Activated CD4-positive, alpha-beta T cell treated with anti-CD3 and anti-CD28 coated beads for 24 hours (primary cell): ENCODE measurements at places on chromosomes 3 and 15.
A peak's percentile ranks its signal among the peaks of the same experiment; 100 is the strongest.

DNA sequence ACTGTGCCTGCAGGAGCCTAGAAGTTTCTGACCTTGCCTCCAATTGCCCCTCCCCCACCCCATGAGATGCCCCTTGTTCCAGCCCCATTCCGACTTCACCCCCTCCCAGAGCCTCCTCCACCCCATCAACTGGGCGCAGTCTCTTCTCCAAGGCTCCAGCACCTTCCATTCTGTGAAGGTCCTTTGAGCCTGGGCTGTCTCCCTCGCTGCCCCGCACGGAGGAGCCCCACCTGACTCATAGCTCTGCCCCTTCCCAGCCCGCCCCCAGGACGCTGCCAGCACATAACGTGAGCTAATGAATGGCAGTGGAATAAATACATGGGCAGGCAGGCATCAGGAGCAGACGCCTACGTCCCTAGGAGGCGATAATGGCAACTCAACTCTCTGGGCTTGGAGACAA is 113.1 kb downstream of the NUP210 start:
- no peak for DNase-seq

DNA sequence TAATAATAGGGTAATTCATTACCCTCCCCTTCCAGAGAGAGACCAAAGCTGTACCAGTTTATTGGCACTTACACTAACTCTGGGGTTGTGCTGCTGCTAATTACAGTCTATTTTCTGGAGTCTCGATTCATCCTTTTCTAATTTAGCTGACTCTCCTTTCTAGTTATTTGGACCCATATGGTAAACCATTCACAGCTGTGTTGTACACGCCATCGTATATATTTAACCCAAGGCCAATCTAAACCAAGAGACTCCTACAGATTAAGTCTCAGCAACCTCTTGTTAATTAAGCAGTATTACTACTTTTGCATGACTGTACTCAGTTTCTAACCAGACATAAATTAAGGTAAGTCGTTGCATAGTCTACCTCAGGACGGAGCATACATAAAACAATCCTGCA is 22.5 kb downstream of the ANXA2 start:
- DNase-seq = no peak

GRCh38 chr15:58469432-58470353 is 37.9 kb downstream of the LIPC start:
- DNase-seq = no peak

GRCh38 chr3:4849136-4849535 is 130.1 kb upstream of the BHLHE40 start:
- no peak for DNase-seq

- no peak for DNase-seq
Observed at GRCh38 chr3:166783206-166783605, 596.9 kb downstream of the ZBBX start.

DNA sequence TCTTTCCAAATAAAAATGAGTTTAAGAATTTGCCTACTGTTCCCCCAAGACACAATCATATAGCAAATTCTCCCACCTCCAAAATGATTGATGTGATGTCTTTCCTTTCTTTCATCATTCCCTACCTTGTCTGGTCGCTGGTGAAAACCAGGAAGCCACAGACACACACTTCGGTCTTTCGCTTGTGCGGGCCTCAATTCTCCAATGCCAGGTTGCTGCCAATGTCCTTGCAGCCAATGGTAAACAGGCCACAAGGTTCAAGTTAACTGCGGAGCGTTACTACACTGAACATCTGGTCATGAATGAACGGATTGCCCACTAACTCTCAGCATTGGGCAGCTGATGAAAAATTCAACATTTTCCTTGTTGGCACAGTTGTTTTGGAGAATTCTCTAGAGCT is 192.2 kb downstream of the FOXP1 start:
- no peak for DNase-seq

DNA sequence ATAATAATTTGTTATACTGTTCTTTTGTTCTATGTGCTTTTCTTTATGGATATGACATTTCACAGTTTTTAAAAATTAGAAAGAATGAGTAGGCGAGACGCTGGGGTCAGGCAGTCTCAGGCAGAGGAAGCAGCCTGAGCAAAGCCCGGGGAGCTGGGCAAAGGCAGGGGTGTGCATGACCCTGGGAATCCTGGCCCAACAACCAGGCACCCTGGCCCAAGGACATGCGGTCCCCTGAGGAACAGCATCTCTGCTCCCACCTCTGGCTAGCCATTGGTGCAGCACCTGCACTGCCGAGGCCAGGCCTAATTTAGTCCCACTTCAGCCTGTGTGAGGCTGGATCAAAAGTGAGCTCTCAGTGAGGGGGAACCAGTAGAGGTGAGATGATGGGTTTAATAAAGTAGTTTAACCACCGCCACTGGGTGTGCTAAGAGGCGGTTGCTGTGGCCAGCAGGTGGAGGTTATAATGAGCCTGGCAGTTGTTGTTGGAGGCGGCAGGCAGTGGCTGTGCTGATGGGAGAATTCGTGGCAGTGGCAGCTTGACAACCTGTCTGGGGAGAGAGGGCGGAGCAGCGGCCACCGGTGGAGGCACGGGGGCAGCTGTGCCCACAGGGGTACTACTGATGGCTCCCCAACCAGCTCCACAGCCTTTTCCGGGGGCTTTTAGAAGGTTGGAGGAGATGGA is 41.5 kb downstream of the PRKCD start:
- DNase-seq = no peak

GRCh38 chr3:15512166-15512565 is 9.3 kb downstream of the COLQ start:
- DNase-seq = no peak

DNA sequence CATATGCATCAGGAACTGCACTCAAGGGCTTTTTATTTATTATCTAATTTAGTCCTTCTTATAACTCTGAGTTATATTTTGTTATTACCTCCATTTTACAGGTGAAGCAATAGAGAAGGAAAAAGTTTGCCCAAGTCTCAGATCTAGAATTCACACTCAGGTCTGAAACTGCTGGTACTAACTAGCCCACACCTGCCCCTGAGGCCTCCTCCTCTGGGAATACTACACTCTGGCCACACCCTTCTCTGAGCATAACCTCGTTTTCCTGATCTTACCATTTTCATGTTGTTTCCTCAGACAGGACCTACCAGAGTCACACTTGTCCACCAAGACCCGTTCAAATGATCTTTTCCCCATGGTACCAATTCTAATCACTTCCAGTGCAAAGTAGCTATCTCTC is 94.1 kb upstream of the CHRM5 start:
- DNase-seq = no peak

- DNase-seq = no peak
Observed at GRCh38 chr3:65048151-65048550, 360.4 kb upstream of the ADAMTS9 start.

- no peak for DNase-seq
Observed at GRCh38 chr3:18188491-18188890, 236.6 kb downstream of the SATB1 start.

GRCh38 chr3:88248658-88249057 is 98.9 kb downstream of the C3orf38 start:
- DNase-seq = no peak

DNA sequence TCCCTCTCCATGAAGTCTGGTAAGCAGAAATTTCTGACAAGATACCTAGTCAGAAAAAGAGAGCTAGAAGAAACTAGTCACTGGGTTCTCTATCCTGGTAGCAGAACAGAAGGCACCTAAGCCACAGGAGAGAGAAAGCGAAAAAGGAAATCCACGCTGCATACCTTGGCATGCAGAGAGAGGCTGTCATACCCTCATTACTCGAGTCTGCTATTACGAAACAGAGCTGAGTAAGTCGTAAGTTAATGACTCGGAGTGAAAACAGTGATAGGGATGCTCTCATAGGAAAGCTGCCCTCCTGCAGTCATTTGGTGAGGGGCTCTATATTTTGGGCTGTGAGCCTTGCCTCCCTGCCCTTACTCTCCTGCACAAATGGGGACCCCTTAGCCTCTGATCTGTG is 16.2 kb downstream of the CLRN1 start:
- no peak for DNase-seq

GRCh38 chr15:63559753-63560152 is 37.4 kb upstream of the FBXL22 start:
- no peak for DNase-seq

DNA sequence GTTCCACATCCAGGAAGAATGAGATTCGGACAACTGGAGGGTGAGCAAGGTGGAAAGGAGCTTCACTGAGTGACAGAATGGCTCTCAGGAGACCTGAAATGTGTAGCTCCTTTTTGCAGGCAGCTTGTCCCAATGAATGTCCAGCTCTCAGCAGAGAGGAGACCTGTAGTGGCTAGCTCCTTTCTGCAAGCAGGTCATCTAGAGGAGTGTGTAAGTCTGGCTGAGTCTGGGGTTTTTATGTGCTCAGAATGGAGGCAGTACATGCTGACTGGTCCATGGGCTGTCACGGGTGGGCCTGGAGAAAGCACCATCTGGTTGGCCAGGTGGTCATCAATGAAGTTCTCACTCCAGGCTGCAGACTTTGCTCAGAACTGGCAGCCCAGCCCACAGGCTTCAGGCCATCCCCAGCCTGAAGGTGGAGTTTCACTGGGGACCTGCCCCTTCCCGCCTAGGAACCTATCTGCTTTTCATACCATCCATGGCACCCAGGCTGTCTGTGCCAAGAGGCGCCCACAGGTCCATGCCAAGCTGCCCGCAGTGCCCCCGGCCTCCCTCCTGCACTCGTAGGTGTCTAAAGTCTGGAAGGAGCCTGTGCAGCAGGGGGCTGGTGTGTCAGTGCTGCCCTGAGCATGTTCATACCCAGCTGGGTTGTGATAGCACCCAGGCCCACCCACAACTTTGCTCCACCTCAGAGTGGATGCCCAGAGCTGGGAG is 276.6 kb downstream of the UBE2E2 start:
- DNase-seq = no peak

DNA sequence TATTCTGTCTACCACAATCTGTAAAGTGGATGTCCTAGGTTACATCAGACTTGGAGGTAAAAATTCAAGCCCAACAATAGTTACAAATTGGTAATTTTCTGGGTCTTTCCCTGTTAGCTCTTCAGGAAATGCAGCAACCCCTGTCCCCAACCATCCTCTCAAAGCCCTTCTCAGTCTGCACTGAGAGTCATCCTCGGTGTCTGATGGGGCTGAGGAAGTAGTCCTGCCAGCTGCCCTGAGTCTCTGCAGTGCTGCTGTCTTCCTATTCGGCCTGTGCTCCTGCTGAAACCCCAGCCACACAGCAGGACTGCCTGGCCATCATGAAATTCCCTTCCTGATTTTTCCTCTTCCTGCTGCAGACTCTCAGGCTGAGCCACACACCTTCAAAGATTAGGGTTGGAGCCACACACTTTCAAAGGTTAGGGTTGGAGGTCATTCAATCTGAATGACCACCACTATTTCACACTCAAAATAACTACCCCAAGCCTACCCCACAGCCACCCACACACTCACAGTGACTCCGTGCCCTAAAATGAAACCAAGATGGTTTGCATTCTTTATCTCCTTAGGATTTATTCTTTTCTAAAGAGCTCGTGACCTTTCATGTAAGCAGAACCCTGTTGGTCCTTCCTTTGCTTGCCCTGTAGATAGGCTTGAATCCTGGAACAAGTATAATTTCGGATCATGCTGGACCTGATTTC is 17.6 kb downstream of the TRIM42 start:
- no peak for DNase-seq

DNA sequence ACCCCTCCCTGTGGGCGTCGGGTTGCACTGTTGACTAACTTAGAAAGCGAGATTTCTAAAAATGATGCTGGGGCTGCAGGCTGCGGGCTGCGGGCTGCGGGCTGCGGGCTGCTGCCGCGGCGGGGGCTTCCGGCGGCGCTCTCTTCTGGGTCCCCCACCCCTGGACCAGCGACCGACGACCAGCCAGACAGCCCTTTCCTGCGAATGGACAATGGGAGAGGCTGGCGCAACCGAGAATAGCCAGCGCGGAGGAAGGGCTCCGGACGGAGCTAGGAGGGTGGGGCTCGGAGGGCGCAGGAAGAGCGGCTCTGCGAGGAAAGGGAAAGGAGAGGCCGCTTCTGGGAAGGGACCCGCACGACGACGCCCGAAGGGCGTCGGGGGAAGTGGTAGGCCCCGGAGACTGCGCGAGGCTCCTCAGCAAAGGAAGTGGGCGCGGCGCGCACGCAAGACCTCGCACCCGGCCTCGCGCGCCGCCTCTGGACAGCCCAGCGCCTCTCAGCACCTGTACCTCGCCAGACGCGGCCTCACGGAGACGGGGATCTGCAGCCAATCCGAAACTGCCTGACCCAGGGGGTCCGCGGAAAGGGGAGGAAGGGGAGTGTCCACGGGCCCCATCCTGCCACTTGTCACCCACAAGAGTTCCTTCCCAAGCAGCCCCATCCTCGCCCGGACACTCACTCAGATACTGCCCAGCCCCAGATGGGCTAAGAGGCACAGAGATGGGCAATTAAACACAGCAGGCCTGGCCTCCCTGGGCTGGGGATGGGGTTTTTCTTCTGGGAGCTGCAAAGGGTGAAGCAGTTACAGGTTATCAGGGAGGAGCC is 70.7 kb downstream of the SLC12A8 start:
- peak; percentile 49 for DNase-seq

DNA sequence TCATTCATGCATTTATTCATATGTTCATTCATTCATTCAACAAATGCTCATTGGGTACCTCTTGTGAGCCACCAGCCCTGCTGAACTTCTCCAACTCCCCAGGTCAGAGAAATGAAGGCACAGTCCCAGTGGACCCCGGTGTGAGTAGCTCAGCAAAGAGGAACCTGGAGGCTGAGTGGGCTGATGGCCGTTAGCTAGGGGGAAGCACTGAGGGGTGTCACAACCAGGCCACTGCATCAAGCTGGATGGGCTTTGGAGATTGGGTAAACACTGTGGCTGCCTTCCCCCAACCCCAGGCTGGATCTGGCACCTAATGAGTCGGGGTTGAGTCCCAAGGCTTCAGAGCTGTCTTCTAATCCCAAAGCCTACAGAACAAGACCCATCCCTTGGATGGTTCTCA is 12.1 kb upstream of the ALAS1 start:
- no peak for DNase-seq

- DNase-seq = no peak
Observed at GRCh38 chr3:147404000-147404799, 2.1 kb downstream of the ZIC4 start.

GRCh38 chr3:52779837-52780585 is 2.6 kb downstream of the ITIH1 start:
- DNase-seq = no peak

DNA sequence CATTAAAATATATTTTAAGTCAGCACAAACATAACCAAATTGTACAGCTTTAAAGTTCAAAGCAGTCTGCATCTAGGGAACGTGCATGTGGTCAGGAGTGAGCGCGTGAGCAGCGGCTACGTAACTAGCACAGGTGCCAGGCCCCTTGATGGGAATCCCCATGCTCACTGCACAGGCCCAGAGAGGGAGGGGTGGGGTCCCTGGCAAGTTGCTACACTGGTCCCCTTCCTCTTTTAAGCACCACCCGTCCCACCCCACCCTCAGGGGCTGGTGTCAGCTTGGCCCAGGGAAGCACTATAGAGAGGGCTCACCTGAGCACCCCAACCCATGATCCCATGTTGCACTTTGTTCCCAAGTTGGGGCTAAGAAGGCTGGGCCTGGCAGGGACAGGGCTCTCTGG is 835 bp upstream of the GMPPB start:
- no peak for DNase-seq

GRCh38 chr3:63069806-63070475 is 194.7 kb upstream of the CADPS start:
- no peak for DNase-seq

GRCh38 chr3:72690629-72691028 is 157.6 kb downstream of the SHQ1 start:
- DNase-seq = no peak

GRCh38 chr3:169387751-169388696 is 275.5 kb downstream of the MECOM start:
- no peak for DNase-seq
